HS-27A (cell line): ENCODE measurements at places on chromosomes 16 and 17.

DNA sequence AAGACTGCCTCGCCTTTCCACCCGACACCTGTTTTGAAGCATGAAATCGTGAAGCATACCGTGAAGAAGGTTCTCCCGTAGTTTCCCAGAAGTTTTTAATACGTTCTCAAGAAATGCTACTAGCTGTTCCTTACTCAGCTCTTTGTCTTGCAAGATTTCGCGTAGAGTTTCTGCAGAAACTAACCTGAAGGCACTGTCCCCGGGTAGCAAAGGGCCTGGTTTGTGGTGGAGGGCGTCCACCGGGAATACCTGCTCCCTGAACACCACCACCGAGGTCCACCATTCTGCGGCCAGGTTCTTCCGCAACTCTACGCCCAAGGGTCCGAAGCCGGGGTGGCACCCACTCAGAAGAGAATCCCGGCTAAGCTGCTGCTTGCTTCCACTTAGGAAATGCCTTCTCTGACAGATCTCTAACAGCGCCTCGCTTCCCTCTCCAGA is 487 bp downstream of the POLG2 start:
- DNase-seq = no peak

- DNase-seq = no peak
These were observed 1.0 kb downstream of the CX3CL1 start for GRCh38 chr16:57373117-57373947.

GRCh38 chr16:17013038-17013437 is 457.7 kb downstream of the XYLT1 start:
- no peak for DNase-seq

GRCh38 chr16:66521252-66521713 is 28.6 kb downstream of the TK2 start:
- DNase-seq = no peak

- no peak for DNase-seq
These were observed 1.6 kb upstream of the CCL14 start for GRCh38 chr17:35988164-35988563.

- no peak for DNase-seq
These were observed 27.2 kb downstream of the PLCD3 start for GRCh38 chr17:45104907-45105624.

- no peak for DNase-seq
These were observed 87.8 kb downstream of the PLCG2 start for GRCh38 chr16:81866820-81867440.
